ENCODE measurements at places on chromosomes 4 and X.

- peak; percentile 10 for DNase-seq
Measured at GRCh38 chr4:37160653-37161052, 83.9 kb upstream of the NWD2 start.

DNA sequence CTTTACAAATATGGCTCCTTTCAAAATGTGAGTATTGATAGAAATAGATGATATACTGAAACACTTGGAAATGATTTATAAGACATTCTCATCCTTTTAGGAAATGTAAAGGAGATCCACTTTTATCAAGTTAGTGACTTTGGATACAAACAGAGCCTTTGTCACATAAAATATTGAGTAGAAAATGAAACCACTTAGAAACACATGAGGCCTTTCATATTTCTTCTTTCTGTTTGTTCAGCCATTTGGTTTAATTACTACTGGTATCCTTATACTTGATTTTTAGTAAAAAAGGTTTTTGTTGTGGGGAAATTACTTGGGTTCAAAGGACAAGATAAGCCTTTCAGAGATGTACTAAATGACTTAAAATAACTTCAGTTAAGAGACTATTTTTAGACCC is 4.1 kb downstream of the STOX2 start:
- DNase-seq: no peak

- DNase-seq: no peak
Measured at GRCh38 chrX:110699109-110699508, 96.5 kb downstream of the CHRDL1 start.

GRCh38 chr4:108612365-108612764 is 8.0 kb upstream of the RPL34 start:
- DNase-seq: no peak

DNA sequence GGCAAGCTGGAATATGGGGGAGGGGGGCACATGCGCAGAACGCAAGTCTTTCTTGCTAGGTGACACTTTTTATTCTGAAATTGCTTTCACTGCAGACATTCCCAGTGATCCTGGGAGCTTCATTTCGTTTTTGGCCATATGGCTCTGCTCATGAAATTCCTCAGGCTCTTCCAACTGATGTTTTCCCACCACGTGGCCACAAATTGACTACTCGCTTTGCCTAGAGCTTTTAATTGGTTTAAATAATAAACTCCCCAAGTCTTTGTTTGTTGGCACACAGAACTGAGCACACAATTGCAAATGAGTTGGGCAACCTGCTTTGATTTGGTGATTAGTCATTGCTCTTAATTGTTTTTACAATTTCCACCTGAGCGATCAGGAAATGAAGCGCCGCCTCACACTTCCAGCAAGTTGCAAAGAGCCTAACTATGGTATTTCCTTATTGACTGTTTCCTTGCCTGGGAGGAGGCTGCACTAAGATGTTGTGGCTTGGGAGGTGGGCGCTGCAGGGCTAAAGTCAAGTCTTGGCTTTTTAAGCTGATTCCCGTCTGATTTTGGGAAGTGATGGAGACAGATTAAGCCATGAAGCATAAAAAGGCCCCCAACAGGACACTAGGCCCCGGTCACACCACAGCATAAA is 282.5 kb downstream of the ZIC3 start:
- DNase-seq: no peak

- no peak for DNase-seq
Measured at GRCh38 chr4:26493461-26493860, 3.2 kb upstream of the CCKAR start.

DNA sequence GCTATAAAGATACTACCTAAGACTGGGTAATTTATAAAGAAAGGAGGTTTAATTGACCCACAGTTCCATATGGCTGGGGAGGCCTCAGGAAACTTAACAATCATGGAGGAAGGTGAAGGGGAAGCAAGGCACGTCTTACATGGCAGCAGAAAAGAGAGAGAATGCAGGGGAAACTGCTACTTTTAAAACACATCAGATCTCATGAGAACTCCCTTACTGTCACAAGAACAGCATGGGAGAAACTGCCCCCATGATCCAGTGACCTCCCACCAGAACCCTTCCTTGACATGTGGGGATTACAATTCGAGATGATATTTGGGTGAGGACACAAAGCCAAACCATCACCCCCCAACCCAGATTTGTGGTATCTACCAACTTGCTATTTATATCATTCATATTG is 13.9 kb downstream of the TEX13C start:
- DNase-seq: no peak
